Upper lobe of left lung (tissue), 6 donors: ENCODE measurements at places on chromosomes 6 and 20.

GRCh38 chr6:12265791-12266190 is 24.4 kb upstream of the EDN1 start:
- peak; percentile 39 for DNase-seq

DNA sequence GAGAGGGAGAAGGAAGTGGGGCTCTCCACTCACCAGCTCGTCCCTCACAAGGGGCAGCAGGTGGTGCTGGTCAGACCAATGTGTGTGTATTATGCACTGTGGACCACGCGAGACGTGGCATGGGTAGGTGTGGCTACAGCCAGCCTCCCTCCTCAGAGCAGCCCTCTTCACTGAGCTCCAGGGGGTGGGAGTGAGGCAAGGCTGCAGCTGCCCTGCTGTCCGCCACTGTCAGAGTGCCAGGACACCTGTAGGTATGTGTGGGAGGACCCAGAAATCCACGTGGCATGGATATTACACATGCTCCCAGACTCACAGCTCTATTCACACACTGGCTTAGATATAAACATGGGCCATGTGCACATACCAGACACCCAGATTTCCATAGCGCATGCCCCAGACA is 90.3 kb downstream of the VEGFA start:
- no peak for DNase-seq

DNA sequence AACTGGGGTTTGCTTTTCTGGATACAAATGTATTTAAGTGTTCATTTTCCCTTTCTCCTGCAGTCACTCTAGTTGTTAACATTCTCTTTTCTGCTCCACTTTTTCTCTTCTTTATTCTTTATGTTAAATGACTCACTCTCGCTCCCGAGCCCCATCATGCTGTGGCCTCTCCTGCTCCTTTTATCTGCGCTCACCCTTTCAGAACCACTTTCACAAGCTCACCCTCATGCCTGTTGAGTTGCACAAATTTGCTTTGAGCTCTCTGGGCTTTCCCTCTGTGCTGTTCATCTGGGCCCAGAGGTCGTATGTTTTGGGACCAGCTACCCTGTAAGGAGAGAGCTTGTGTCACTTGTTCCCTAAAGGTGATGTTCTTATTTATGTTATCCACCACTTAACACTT is 98.1 kb upstream of the ASCC3 start:
- no peak for DNase-seq

GRCh38 chr6:110181131-110182030 is 1.2 kb downstream of the CDC40 start:
- DNase-seq, result peak; percentile 21

- no peak for DNase-seq
Measured at GRCh38 chr6:128641703-128642102, 121.3 kb upstream of the PTPRK start.

DNA sequence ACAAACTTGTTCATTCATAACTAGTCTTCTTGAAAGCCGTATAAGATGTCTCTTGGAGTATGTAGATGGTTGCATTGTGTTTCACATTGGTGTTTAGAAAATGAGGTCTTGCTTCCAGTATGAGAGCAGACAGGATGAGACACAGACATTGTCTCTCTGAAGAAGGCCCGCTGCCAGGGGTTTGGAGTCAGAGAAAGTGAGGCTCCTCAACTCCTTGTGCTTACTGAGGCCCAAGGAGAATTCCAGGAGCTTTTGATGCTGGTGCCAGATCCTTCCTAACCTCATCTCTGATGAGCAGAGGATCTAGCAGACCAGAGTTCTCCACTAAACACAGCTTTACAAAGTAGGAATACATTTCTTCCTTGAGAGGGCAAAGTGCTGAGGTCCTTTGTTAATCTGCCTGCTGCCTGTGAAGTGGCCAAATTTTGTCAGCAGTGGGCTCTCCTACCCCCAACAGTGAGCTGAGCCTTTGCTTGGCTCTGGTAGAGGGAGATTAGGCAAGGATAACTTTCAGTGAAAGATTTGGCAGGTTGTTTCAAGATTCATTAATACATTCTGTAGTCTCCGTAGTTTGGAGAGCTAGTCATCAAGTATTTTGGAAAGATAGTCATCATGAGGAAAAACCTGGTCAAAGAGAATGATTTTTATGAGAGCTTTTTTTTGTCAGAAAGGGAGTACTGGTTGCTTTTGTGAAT is 9.7 kb downstream of the MAPRE1 start:
- no peak for DNase-seq

DNA sequence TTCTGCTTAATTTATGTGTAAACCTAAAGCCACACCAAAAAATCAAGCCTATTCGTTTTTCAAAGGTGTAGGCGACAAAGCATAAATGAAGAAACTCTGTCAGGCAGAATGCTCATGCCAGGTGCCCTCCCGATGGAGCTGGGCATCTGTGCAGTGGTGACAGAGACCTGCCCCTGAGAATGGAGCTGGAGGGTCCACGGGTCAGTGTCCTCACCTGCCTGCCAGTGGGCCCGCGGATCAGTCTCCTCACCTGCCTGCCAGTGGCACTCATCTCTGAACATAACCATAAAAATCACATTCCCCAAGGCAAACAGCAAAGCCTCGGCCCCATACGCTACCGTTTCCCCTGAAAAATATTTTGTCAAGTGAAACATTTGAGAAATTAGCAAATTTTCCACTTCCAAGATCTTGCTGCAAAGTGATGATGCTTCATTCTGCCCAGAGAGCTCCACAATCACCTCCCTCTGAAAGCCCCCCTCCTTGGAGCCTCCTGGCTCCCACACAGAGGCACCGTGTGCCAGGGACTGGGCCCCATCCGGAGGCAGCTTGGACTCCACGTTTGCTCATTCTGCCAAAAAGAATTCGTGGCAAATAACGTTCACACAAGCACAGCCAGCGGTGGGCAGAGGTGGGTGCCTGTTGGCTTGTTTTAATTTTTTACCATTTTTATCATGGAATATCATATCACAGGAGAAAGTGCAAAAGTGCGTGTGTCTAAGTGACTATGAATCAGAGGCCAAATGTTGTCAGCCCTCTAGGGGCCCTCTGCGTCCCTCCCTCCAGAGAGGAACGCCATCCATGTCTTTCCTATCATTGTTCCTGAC is 88.8 kb downstream of the YTHDF1 start:
- DNase-seq, result peak; percentile 33

DNA sequence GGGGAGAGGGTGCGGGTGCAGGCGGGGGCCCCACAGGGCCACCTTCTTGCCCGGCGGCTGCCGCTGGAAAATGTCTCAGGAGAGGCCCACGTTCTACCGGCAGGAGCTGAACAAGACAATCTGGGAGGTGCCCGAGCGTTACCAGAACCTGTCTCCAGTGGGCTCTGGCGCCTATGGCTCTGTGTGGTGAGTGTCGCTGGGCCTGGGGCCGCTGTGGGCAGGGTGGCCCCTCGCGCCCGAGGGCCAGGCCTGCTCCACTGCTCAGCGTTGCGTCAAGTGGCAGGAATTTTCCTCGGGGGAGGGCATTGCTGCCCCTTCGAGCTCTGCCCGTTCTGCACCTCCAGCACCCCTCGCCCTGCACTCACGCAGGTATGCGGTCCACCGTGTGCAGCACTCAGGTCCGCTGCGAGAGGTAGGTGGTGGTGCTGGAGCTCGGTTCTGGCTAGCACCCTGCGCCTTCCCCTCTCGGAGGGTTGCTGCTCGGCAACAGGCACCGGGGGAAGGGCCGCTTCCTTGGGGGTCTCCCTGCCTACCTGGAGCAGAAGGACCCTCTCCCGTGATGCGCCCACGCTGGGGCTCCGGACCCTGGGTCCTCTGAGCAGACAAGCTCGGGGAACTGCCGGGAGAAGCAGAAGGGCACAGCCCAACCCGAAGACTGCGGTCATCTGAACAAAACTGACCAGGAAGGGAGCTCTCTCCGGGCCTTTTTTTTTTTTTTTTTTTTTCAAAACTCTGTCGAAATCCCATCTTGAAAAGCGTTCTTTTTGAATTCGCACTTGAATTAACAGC is 674 bp downstream of the MAPK14 start:
- peak; percentile 53 for DNase-seq

DNA sequence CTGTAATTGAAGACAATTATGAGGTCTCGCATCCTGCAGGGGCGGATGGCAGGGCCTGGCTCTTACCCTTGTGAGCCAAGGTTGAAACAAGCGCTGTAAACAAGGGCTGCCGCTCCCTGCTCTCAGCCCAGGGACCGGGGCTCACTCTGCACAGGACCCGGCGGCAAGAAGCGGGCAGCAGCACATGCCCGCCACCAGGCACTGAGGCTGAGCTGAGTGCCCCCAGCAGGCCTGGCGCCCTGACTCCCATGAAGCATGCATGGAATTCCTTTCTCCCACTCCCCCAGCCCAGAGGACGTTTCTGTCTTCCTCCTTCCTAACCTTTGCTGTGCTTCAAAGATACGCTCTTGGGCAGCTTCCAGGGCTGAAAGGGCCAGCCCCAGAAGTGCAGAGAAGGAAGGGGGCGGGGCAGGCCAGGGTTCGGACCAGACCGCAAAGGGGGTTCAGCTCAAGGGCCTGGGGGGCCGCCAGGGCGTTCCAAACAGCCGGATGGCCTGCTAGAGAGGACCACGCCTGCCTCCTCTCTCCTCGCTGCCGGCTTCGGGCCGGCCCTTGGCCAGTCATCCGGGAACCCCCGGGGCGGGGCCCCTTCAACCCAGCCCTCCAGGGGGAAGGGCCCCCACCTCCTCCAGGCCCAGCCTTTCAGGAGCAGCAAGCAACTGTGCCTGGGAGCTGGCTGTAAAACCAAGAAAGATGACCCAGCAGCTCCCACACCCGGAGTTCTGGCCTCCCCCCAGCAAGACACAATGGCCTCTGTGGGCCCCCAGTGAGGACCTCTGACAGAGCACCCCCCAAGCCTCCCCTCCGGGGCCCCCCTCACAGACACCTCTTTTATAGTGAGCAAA is 109.9 kb downstream of the NOL4L start:
- peak; percentile 91 for DNase-seq
